ENCODE measurements at places on chromosomes 16 and 17. TPM values are rescaled to one million over a fixed set of nuclear protein-coding genes. Genes with fewer than 3 reads are reported as not detected.

The SLC47A2 gene
- total RNA-seq = not detected

The SNX20 gene
- total RNA-seq = not detected

GRCh38 chr17:40854175-40854814 lies 12.7 kb downstream of the KRT12 start:
- no peak for DNase-seq
- H3K36me3 ChIP-seq = no peaks in the 10 kb centered on the region
- no peaks in the 10 kb centered on the region for H3K4me1 ChIP-seq
- peaks cover 22% of the 10 kb centered on the region for H3K27me3 ChIP-seq

GRCh38 chr16:16062023-16062937 lies 112.9 kb downstream of the ABCC1 start:
- peaks cover 7% of the 10 kb centered on the region for H3K36me3 ChIP-seq
- DNase-seq = no peak
- no peaks in the 10 kb centered on the region for H3K4me1 ChIP-seq
- no peaks in the 10 kb centered on the region for H3K27me3 ChIP-seq

GRCh38 chr17:2926019-2926650 lies 129.9 kb downstream of the RAP1GAP2 start:
- no peak overlapping the region for H3K4me3 ChIP-seq
- H3K27me3 ChIP-seq = peaks cover 11% of the 10 kb centered on the region
- DNase-seq = no peak
- no peaks in the 10 kb centered on the region for H3K36me3 ChIP-seq
- peak overlapping the region; percentile 50 for H3K27ac ChIP-seq
- peaks cover 7% of the 10 kb centered on the region for H3K4me1 ChIP-seq

- H3K4me3 ChIP-seq = no peak overlapping the region
- DNase-seq = no peak
- peaks cover 10% of the 10 kb centered on the region for H3K36me3 ChIP-seq
- peaks cover 8% of the 10 kb centered on the region for H3K4me1 ChIP-seq
- no peak overlapping the region for H3K27ac ChIP-seq
These were observed 8.9 kb downstream of the GINS2 start for GRCh38 chr16:85679870-85680269.

GRCh38 chr16:30949650-30950515 lies 1.0 kb downstream of the ORAI3 start:
- peaks cover 3% of the 10 kb centered on the region for H3K27me3 ChIP-seq
- peaks cover 2% of the 10 kb centered on the region for H3K36me3 ChIP-seq
- no peak for DNase-seq
- H3K27ac ChIP-seq = peak overlapping the region; percentile 89
- H3K4me1 ChIP-seq = peaks cover 27% of the 10 kb centered on the region
